ENCODE measurements at places on chromosomes 3 and 15.

GRCh38 chr3:187198490-187198889 is 1.2 kb downstream of the RTP1 start:
- DNase-seq = no peak

DNA sequence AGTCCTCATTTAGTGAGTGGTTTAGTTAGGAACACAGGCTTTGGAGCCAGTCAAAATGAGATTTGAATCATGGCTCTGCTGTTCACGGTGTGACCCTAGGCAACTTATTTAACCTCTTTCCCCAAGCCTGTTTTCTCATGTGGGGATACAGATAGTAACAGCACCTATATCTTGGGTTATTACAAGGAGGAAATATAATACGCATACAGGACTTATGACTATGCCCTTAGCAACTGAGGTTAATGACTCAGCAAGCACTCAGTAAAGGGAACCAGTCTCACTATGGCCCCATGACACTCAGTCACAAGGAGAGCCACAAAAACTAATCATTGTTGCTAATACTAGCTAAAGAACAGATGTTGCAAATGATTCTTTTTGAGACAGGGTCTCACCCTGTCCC is 45.9 kb downstream of the SUMF1 start:
- DNase-seq = peak; percentile 84

- DNase-seq = peak; percentile 78
Measured at GRCh38 chr15:41647262-41647661, 12.9 kb upstream of the MGA start.

- no peak for DNase-seq
Measured at GRCh38 chr15:52257734-52258062, 37.9 kb downstream of the MYO5C start.

GRCh38 chr3:10416730-10417300 is 88.6 kb downstream of the ATP2B2 start:
- DNase-seq = no peak

- peak; percentile 72 for DNase-seq
Measured at GRCh38 chr3:51637941-51638471, 33.0 kb upstream of the TEX264 start.

DNA sequence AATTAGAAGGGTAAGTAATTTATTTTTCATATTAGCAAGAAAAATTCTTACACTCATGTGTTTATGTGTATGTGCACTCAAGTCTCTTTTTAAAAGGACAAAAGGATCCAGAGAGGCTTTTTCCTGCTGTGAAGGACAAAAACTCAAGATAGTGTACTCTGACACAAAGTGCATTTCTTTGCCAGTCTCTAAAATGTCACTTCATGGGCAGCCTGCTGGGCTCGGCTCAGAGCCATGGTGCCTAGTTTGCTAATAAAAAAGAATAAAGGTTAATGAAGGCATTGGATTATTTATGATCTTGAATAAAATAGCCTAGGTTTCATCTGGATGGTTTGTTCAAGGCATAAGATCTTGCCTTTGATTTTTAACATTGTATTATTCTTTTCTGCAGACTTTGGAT is 989.0 kb downstream of the TBL1XR1 start:
- DNase-seq = no peak

GRCh38 chr3:61583890-61584875 is 22.8 kb downstream of the PTPRG start:
- no peak for DNase-seq

GRCh38 chr3:152349392-152349791 is 80.7 kb downstream of the MBNL1 start:
- DNase-seq = no peak

GRCh38 chr15:82535566-82536408 is 4.5 kb downstream of the RPS17 start:
- no peak for DNase-seq

DNA sequence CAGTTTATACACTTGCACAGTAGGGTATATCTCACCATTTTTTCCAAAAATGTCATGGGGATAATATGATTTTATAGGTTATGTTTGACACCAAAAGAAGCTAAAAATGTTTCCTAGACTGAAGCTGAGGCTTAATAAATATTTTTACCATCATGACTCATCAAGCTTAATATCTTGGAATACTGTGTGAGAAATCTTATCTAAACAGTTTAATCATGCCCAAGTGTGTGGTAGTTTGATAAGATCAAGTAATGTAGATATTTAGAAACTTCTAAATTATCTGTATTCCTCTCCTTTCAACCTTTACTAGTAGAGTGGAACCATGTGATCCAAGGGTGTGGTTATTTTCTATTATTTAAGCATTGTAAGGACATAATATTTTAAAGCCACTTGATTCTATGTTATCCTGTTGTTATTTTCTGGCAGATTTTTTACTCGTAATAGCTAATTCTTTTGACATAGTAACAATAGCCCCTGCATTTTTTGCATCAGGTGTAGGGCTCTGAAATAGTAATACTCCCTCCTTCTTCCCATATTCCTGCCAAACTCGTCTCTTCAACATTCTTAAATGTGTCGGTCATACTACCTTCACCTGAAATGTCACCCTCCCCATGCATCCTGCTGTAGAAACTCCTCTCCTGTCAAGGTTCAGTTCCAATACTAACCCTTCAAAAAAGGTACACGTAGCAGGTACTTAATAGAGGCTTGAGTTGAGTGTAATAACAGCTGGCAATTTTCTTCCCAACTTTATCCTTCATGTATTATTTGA is 729.6 kb downstream of the NLGN1 start:
- no peak for DNase-seq

GRCh38 chr15:42082823-42083604 is 11.3 kb downstream of the PLA2G4D start:
- no peak for DNase-seq

DNA sequence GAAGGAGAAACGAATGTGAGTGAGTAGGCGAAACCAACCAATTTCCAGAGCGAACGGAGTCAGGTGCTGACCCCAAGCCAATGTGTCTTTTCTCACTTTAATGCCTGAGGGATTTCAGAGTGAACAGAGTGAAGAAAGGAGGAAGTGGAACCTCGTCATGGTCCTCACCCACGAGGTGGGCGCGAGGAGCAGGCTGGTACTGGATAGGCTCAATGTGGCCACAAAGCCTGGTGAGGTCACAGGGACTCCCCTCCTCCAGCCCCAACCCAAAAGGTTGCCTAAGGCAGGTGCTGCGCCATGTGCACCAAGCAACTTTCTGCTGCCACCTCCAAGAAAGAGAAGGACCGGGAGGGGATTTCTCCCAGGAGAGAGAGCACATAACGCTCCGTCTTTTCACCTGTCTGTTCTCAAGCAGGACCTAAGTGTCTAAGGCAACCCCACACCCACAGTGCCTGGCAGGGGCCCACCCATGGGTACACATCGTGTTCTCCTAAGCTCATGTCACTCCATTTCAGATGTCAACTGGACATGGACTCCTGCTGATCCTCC is 3.8 kb downstream of the NRROS start:
- DNase-seq = peak; percentile 98

- DNase-seq = no peak
Measured at GRCh38 chr3:194389269-194389668, 9.8 kb downstream of the GP5 start.
